BJ (cell line): ENCODE measurements at places on chromosomes 5 and 9.
A peak's percentile ranks its signal among the peaks of the same experiment; 100 is the strongest.

DNA sequence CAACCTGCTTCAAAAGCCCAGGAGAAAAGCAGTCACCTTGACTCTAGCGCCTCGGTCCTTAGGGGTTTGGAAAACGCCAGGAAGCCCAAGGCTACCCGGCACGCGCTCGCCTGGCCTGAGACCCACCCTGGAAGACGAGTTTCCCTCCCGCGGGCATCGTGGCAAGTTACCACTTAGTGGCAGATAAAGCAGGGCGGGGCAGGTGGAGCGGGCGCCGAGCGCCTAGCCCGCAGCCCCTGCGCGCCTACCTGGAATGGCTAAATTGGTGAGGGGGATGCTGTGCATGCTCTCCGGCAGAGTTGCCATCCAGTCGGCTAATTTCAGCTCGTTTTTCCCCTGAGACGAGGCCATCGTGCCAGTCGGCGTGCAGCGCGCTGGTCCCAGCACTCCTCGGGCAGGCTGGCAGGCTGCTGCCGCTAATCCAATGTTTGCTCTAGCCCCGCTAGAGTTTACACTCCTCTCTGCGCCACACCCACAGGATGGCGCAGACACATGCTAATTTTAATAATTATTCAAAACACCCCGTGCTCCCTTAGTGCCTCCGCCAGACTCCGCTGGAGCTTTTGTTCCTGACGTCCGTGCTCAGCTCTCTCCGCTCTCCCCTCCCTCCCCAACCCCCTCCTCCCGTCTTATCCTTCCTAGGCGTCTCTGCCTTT, at the start of gene PLCXD3:
Gene PLCXD3 (minus strand): TSS at position 426 of the 656 bp plus-strand sequence. CDS start 75 bp downstream, at position 351.
- no peak for DNase-seq

- DNase-seq: peak; percentile 87
These were observed 19.2 kb downstream of the GSN start for GRCh38 chr9:121286973-121287741.

DNA sequence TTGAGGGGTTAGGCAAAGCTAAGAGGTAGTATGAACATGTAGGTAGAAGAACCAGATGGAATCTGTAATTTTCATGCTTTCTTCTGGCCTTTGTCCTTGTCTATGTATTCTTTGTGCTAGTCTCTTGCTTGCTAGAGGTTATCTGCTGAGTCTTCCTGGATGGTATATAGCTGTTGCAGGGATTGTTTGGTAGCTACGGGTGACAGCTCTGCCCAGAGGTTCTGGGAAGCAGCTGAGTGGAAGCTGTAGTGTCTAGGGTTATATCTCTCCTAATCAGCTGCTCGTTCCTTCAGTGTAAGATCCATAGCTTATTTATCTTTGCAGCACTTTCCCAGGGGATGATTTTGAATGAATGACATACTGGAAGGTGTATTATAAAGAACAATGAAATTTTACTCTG, 100.3 kb downstream of the ATG10 start:
- DNase-seq: no peak

GRCh38 chr5:87765009-87765408, 352.3 kb upstream of the CCNH start:
- DNase-seq: no peak

DNA sequence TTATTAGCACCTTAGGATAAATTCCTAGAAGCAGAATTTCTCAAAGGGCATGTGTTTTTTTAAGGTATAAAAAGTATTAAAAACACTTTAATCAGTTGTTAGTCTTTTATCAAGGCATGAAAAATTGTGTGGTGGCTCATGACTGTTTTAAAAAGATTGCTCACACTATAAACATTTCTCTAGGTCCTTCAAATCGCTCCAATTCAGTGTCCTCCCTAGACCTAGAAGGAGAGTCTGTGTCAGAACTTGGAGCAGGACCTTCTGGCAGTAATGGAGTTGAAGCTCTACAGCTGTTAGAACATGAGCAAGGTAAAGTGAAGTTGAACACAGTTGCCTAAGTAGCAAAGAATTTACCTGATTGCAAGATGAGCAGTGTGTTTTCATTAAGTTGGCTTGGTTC, 62.0 kb downstream of the GAPVD1 start:
- DNase-seq: no peak

DNA sequence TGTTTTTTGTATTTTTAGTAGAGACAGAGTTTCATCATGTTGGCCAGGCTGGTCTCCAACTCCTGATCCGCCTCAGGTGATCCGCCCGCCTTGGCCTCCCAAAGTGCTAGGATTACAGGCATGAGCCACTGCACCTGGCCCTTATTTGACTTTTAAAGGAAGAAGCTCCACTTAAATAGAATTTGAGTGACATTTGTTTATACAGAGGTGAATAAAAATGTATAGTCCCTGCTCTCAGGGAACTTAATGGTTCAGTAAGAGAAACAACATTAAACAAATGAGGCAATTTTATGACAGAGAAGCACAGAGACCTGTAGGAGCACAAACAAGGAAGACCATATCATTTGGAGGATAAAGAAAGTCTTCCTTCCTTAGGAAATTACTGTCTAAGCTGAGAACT, 65.7 kb downstream of the C9orf152 start:
- DNase-seq: no peak
